ENCODE measurements at places on chromosomes 3 and 15.
A peak's percentile ranks its signal among the peaks of the same experiment; 100 is the strongest.

DNA sequence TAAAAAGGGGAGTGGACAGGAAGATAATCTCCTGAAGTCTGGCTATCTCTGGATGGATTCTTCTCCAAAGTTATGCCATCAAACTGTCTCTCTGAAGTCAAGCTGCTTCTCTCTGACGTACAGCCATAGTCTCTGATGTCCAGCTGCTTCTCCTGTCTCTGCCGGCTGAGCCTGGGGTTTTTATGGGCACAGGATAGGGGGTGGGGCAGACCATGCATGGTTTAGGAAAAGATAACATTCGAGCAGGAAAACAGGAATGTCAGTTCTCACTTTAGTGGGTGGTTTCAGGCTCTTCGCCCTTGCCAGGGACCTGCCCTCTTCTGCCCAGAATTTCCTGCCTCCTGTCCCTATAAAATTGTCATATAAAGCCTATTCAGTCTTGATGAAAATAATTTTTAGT is 110.9 kb upstream of the ROBO1 start:
- no peak for DNase-seq

- no peak for DNase-seq
These were observed 121.1 kb upstream of the NANOGP8 start for GRCh38 chr15:35206060-35206675.

- no peak for DNase-seq
These were observed 451.4 kb upstream of the ARPP21 start for GRCh38 chr3:35187908-35188307.

DNA sequence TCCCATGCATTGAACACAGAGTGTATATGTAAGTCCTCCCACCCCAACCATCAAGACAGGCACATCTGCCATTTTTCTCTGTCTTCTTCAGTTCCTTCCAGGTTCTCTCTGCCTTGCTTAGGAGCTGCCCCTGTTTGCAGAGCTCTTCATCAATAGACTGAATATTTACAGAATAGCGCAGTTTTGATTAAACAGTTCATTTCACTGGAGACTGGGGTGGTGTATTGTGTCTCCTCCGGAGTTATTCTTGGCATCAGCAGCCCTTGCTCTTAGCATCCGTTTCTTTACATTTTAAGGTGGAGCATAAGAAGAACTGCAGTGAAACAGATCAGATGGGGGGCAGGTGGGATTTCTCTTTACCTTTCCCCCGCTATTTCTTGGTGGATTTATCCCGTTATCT is 87.7 kb downstream of the LIPC start:
- DNase-seq, result no peak

- no peak for DNase-seq
These were observed 8.2 kb upstream of the ZNF660 start for GRCh38 chr3:44576613-44577012.

- peak; percentile 2 for DNase-seq
These were observed 381.0 kb downstream of the SOX2 start for GRCh38 chr3:182092662-182093262.

DNA sequence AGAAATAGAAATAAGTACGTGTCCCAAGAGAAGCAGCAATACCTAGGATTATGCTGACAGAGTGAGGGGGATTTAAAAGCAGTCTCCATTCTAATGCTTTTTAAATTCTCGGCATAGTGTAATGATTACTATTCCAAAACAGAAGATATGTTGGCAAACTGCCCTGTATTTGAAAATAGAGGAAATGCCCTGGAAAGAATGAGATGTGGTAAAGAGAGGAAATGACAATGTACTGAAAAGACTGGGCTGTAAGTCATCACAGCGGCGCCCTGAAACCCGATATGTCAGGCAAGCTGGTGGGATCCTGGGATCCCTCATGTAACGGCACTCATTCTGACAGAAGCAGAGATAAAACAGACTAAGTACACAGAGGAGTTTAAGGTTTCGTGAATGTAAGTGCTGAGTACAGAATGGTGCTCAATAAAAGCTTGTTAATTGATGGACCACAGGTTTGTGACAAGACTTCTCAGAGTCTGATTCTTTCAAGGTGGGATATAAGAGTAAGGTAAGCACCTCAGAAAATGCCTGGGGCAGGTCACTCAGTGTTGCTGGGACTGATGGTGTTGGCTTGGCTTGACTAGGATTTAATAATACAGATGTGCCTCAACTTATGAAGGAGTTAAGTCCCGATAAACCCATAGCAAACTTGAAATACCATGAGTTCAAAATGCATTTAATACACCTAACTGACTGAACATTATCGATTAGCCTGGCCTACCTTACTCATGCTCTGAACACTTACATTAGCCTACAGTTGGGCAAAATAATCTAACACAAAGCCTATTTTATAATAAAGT is 91.4 kb downstream of the NFKBIZ start:
- no peak for DNase-seq

DNA sequence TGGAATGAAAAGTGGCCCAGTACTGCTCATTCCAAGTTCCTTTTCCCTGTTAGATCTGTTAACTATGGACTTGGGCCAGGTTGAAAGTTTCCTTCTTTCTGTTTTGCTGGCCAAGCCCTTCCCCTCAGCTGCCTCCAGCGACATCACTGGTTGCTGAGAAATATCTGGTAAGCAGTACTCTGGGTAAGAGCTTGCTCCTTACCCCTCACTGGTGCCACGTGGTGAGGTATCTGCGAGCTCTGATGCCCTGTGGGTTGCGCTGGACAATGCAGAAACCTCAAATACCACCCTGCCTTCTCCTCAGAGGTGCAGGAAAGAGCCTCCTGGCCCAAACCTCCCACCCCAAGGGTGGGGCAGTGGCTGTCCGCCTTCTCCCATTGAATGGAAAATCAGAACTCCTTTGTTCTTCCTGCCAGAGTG is 42.9 kb upstream of the APH1B start:
- no peak for DNase-seq

- no peak for DNase-seq
These were observed 9.9 kb upstream of the ZBED2 start for GRCh38 chr3:111605018-111605417.

- DNase-seq, result no peak
These were observed 1.1 kb upstream of the WWTR1 start for GRCh38 chr3:149658744-149659497.

DNA sequence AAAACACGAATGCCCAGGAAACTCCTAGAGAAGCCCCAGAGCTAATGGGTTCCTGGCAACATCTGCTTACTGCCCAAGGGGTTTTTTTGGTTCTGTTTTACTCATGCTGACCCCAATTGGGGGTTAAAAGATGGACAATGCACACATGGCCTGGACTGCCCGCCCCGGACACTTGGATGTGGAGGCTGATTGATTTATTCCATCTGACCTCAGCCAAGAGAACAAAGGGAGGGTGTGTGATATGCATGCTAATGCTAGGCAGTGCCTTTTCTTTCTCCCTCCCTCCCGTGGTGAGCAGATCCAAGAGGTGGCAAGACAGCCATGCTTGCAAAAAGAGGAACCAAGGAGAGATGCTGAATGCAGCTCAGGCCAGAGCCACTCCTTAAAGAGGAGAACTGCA is 3.3 kb upstream of the LRTM1 start:
- DNase-seq, result peak; percentile 56

DNA sequence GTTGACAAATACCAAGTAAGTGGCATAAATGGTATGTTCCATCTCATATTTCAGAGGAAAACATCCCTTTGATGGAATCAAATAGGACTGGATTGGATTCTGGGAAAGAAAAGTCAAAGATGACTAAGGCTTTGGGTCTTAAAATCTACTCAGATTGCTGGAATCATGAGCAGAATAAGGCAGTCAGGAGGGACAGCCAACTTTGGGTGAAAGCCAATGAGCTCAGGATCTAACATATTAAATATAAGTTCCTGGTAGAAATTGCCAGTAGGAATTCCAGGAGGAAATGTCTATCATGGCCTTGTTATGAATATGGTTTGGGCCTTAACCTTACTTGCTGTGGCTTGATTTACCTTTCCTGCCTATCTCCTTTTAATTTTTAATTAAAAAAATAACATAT is 55.3 kb downstream of the ISL2 start:
- DNase-seq, result no peak

DNA sequence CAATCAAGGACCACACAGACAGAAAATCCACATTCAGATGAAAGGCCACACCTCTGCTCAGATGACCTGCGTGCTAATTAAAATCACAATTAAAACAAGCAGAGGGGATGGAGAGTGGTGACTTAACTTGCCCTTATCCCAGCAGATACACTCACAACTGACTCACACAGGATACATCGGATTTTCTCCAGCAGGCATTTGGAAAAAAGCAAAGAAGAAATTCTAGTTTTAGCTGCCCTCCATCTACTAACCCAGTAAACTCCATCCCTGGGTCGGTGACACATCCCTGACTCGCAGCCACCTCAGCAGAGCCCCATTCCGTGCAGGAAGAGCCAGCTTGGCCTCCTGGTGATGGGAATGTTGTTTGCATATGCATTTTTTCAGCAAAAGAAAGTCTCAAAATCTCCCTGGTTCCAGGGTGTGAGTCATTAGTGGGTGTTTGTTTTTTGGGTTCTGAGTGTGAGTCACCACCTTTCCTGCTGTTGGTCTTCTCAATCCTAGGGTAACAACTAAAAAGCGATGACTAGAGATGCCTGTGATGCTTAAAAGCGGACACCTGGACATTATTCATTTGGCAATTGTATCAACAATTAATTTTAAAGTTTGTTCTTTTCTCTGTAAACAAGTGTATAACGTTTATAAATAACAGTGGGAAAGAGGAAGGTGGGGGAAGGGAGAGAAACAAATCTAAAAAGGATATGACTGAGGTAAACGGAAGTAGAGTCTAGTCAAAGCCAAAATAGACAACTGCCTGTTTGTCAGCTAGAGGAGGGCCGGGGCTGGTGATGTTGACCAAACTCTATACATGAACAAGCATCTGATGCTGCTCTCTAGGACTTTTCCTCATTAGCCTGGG is 49.8 kb upstream of the SLC4A7 start:
- DNase-seq, result no peak

DNA sequence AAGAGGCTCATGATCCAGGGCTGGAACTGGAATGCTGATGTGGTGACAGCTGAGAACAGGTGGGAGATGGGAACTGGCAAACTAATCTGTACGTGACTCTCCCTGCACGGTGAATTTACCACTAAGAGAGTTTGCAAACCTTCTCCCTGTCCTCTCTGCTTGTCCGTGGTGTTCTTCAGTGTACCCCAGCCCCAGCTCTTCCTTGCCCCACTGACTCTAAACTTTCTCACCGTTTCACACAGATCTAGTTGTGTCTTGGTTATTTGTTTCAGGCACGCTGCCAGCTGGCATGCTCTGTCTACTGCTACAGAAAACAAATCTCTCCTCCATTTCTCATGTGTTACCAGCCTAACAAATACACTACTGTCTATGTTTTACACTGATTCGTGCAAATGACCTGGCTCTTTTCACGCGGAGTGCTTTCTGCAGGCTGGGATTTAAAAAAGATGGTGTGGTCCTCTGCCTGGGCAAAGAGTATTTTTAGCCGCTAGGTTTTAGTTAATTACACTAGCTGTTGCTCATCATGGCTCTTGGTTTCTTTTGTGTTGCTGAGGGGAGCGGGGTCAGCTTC is 192.7 kb upstream of the LRIG1 start:
- DNase-seq, result no peak

- DNase-seq, result no peak
These were observed 29.9 kb upstream of the GHSR start for GRCh38 chr3:172478116-172478515.

DNA sequence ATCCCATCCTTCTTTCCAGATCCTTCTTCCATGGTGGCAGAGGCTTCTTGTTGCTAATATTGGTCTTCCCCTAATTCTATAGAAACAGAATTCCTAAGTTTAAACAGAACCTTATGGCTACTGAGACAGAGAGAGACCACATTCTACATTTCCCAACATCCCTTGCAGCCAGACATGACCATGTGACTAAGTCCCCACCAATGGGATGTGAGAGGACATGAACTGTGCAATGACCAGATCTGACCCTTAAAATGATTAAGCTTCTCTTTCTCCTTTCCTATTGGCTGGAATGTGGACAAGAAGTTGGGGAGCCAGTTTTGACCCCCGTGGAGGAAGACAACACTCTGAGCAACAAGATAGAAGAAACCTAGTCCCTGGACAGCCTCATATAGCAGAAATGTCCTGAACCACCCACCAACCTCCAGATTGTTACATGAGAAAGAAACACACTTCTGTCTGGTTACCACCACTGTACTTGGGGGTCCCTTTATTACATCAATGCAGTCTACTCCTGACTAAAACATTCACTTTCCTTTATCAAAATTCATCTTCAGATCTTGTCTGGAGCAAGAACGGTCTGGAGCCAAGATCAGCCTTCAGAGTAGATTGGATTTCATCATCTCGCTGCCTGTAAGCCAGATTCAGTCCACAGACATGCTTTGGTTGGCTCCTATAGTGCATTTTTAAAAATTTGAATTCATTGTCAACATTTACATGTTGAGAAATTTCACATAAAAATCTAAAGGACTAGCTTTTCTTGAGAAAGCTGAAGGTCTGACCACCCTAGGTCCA is 183.9 kb downstream of the SHQ1 start:
- no peak for DNase-seq

GRCh38 chr15:88400084-88400483 is 67.1 kb downstream of the MRPL46 start:
- DNase-seq, result no peak

GRCh38 chr3:150147776-150148175 is 177.1 kb upstream of the PFN2 start:
- DNase-seq, result no peak

DNA sequence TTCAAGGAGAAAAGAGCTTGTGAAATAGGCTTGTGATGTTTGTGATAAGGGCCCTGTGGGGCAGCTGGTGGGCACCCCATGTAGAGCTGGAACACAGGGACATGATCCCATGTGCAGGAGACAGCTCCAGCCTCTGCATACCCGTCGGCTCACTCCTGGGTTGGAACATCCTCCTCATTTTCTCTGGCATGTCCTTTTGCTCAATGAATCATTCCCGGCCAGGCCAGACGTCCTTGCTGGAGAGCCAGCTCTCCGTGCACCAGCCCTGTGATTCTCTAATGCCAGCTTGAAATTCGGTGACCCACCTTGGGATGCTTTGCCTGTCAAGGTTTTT is 77.3 kb downstream of the SMAD3 start:
- no peak for DNase-seq

DNA sequence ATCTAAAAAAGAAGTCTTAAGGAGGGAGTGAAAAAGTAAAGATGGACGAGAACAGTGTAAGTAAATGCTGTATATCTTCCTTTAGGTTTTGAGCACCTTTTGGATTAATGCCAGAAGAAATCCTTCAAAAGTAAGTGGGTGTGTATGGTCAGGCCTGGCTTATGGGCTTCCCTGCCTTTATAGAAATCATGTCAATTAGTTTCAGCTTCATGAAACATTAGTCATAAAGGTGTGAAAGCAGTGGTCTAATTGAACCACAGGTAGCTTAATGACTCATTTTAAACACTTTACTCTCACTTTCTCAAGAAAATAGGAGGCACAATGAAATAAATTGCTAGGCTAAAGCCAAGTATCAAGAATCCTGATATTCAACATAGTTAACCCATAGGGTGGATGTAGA is 467.4 kb upstream of the DPPA4 start:
- no peak for DNase-seq

DNA sequence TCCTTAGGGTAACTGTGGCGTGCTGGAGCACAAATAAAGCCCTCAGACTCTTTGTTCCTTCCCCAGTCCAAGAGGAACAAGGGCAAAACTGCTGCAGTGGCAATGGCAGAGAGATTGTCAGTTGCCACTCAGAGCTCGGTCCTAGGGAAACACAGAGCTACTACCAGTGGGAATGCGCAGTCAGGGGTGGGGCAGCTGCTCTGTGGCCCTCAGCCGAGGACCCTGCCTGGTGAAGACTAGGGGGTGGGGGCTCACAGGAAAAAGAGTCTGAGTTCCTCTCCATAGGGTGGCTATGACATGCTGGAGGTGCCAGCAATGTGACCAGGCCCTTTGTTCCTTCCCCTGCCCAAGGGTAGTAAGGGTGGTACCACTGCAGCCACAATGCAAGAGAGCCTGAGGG is 43.8 kb downstream of the TMCO5A start:
- no peak for DNase-seq

GRCh38 chr3:52109611-52110301 is 44.5 kb downstream of the POC1A start:
- DNase-seq, result no peak

Measured in neural crest cell (in vitro differentiated cells).